GM19239 (cell line): ENCODE measurements at places on chromosomes 5 and 9.

DNA sequence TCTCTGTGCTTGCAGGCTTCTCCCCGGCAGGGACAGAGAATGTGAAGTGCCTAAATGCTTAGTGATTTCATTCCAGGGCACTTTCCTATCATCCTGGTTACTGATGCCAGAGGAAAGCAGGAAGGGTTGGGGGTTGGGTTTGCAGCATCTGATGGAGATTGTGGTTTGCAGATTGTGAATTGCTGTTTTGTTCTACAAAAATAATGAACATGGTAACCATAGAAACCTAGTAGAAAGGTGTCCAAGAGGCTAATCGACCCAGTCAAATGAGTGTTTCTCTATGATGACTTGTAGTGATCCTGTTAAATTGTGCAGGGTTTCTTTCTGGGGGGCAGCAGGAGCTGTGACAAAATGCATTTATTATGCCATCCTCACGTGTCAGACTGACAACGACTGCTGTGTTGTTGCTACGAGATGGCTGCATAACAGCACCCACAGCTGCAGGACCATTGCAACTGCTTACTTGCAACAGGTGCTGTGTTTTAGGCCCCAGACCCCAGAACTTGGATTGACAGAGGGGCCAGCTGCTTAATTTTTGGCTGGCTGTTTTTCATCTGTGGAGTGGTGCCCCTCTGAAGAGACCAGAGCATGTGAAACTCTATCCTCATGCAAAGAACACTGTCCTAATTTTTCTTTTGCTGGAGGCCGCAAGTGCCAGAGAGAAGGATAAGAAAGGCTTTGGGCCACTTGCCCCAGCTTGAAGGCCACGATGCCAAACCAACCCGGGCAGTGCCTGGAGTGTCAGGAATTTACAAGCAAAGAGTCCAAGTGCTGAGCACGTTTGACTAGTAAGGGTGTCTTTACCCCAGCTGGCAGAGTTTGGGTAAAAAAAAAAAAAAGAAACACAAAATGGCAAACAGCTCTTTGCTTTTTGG lies 397.8 kb downstream of the GADD45G start:
- no peak for DNase-seq

DNA sequence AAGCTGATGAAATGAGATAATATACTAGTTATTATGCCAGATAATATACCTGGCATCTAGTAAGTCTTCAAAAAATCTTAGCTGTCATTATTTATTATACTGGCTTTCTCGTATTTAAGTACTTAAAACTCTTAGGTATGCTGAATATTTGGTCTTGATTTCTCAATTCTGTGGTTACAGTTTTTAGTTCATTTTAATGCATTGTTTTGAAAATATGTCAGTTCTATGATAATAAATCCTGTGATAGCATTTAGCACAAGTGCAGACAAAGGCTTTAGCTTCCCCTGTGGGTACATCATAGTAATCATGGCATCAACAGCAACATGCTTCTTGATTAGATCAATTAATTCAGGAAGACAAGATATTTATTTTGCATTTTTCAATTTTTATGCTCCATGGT lies 133.0 kb downstream of the SMC2 start:
- no peak for DNase-seq

- DNase-seq = no peak
These were observed 23.8 kb downstream of the NANS start for GRCh38 chr9:98080326-98080725.

DNA sequence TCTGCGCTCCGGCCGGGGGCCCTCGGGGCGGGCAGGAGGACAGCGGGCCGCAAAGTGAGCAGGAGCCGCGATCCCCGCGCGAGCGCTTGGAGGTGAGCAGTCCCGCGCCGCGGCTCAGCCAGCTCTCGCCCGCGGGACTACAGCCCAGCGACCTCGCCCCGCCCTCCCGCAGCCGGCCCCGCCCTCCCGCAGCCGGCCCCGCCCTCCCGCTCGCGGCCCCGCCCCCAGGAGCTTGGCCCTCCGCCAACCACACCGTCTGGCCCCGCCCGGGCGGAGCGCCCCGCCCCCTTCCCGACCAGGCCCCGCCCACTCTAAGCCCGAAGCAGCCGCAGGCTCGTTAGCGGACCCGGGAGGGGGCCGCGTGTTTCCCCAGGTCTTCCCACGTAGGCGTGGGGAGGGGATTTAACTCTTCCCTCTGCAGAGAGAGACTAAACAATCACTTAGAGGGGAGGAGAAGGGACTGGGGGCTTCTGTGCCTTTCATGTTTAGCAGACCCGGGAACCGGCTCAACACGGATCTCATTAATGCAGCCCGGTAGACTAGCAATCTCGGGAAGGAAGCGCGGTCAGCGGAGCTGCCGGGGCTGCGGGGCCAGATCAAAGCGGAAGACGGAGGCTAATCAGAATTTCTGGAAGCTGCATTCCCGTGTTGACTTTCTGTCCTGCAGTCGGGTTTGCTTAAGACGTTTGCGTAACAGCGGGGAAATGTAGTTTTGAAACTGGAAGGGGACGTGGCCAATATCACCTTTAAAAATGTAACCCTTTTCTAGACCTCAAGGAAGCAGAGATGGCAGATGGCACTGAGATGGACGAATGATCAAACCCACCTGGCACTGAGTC lies at the start of gene MYO10:
Gene MYO10, minus strand, starts transcription at position 139 of the 839 bp plus-strand sequence. CDS start 480 bp downstream, outside the sequence.
- DNase-seq = peak; percentile 78

- peak; percentile 22 for DNase-seq
These were observed 26.1 kb downstream of the IDNK start for GRCh38 chr9:83649080-83649479.

GRCh38 chr5:121671624-121672023 lies 180.1 kb upstream of the FTMT start:
- no peak for DNase-seq

DNA sequence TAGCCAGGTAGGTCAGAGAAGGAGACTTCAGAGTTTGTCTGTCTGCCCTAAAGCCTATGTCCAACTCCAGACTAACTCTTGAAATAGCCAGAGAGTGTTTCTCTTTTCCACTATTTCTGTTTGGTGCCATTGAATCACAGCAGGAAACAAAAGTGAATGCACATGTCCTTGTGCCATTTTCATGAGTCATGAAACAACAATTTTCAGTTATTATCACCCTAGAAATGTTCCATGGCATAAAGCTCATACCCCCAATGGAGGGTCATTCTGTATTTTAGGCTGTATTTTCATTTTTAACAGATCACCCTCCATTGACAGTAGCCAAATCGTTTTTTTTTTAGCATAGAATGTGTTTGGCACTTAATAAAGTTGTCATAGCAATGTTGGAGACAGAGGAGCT lies 124.7 kb downstream of the PAPPA start:
- DNase-seq = no peak

DNA sequence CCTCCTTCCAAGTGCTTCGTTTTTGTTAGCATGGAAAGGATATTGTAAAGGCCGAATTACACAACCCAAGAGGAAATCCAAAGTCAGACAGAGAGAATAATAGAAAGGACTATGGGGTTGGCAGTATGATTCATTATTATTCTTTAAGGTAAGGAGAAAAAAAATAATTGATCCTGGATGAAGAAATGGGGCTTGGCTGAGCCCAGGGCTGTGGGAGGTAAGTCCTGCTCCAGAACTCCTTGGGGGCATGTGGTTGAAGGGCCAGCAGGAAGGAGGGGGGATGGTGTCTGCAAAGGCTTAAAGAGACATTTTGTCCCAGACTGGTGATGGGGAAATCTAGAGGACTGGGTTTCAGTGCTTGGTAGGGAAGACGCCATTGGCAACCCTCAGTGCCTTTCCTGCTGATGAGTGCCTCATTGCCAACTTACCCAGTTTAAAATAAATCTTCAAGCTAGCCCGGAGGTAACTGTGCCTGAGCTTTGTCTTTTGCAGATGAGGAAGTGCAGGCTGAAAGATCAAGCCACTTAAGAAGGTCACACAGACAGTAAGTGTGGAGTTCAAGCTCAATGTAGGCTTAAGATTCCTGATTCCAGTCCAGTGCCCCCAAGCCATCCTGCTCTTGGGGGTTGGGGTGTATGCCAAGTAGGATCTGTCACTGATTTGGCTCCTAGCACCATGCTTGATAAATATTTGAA lies 30.2 kb downstream of the FOXI1 start:
- DNase-seq = no peak

DNA sequence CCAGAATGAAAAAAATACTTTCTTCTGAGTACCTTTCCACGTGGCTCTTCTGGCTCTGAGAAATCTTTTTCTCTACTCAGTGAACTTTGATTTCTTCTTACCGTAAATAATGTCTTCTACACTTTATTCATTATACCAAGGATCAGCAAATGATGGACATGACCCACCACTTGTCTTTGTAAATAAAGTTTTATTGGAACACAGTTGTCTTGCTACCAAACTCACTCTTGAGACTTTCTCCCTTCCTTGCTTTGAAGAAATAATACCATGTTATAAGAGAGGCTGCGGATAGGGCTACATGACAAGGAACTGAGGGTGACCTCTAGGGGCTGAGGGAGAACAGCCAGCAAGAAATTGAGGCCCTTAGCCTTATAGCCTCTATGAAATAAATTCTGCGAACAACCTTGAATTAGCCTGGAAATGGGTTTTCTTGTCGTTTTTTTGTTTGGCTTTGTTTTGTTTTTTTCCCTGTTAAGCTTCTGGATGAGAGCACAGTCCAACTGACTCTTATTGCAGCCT lies 212.5 kb downstream of the COMMD10 start:
- DNase-seq = no peak

DNA sequence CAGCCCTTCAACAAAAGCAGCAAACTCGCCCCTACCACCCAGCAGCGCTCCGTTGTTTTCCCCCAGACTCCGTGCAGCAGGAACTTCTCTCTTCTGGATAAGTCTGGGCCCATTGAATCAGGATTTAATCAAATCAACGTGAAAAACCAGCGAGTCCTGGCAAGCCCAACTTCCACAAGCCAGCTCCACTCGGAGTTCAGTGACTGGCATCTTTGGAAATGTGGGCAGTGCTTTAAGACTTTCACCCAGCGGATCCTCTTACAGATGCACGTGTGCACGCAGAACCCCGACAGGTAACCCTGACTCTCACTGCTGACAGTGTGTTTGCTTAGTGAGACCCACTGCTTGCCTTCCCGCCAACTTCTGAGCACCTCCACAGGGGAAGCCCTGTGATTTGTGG lies 81.8 kb downstream of the PRDM6 start:
- no peak for DNase-seq

- peak; percentile 21 for DNase-seq
These were observed 482.9 kb downstream of the AGTPBP1 start for GRCh38 chr9:85258823-85259370.

DNA sequence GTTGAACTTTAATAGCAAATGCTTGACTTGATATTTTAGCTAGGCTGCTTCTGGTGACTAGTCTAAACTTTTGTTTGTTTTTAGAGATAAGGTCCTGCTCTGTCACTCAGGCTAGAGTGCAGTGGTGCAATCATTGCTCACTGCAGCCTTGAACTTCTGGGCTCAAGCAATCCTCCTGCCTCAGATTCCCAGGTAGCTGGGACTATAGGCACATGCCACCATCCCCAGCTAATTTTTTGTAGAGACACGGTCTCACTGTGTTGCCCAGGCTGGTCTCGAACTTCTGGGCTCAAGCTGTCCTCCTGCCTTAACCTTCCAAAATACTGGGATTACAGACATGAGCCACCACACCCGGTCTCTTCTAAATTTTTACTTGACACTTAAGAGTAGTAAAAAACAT lies 20.7 kb downstream of the CDC37L1 start:
- DNase-seq = no peak

DNA sequence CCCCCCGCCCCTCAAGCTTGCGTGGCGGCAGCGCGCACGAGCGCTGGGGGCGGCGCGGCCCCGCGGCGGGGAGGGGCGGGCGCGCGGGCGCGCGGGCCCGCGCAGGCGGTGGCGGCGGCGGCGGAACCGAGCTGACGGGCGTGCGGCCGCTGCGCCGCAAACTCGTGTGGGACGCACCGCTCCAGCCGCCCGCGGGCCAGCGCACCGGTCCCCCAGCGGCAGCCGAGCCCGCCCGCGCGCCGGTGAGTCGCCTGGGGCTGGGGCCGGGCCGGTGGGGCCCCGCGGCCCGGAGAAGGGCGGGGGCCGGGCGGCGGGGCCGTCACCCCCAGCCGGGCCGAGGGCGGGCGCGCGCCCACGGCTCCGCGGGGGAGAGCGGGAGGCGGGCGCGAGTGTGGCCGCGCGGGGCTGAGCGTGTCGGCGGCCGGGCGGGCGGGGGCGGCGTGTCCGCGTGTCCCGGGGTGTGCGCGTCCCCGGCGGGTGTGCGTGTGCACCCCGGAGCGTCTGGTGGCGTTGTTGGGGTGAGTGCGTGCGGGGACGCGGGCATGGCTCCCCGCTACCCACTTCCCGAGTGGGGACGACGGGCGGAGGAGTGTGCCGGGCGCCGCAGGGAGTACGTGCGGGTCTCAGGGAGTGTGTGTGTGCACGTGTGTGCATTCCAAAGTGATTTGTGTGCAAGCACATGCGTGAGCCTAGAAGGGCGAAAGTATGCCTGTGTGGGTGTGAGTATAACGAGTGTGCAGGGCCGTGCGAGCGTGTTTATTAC lies at the start of gene NEK6:
Gene NEK6, plus strand, starts transcription at position 106 of the 763 bp plus-strand sequence. CDS start 44,016 bp downstream, outside the sequence.
- DNase-seq = no peak

- DNase-seq = no peak
These were observed 1168.2 kb upstream of the C9orf72 start for GRCh38 chr9:28741459-28741858.

DNA sequence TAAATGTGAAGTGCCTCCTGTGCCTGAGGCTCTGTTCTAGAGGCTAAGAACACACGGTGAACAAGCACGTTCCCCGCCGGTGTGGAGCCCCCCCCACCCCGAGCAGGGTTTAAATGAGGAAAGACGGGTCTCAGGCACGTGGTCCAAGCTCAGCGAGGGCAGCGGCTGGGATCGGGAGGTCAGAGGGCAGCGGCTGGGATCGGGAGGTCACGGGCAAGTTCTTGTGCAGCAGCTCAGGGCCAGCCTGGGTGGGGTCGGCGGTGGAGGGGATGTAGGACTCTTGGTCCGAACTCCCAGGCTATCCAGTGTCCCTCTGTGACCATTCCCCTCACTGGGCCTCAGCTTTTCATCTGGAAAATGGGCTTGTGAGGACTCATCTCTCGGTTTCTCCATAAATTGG lies 2.7 kb upstream of the GBGT1 start:
- no peak for DNase-seq
